ELR (cell line): ENCODE measurements at places on chromosomes 7 and 10.
A peak's percentile ranks its signal among the peaks of the same experiment; 100 is the strongest.

GRCh38 chr7:101378751-101379174 is 16.1 kb downstream of the COL26A1 start:
- no peak for DNase-seq

GRCh38 chr7:47807756-47808155 is 140.5 kb downstream of the PKD1L1 start:
- DNase-seq: no peak

DNA sequence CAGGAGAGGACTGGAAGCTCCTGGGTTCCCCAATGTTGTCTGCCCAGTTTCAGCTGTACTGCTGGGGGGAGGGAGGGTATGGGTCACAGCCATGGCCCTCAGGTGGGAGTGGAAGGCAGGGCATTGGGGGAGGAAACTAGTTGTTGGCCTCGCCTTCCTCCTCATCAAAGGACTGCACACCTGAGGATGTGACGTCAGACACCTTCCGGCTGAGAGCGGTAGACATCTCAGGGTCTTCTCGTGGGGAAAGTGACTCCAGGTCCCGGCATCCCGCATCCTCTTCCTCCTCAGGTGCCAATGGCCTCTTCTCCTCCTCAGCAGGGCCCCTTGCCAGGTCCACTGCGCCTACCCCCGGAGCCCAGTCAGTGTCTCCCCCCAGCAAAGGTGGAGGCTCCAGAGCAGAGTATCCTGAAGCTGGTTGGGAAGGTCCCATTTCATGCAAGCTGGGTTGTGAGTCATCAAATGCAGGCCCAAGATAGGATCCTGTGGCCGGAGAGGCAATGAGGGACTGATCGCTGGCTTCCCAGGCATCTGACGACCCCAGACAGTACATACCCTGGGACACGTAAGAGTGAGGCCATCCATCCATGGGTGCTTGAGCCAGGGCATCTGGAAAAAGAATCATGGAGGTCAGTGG is 6.0 kb downstream of the FAM131B start:
- no peak for DNase-seq

DNA sequence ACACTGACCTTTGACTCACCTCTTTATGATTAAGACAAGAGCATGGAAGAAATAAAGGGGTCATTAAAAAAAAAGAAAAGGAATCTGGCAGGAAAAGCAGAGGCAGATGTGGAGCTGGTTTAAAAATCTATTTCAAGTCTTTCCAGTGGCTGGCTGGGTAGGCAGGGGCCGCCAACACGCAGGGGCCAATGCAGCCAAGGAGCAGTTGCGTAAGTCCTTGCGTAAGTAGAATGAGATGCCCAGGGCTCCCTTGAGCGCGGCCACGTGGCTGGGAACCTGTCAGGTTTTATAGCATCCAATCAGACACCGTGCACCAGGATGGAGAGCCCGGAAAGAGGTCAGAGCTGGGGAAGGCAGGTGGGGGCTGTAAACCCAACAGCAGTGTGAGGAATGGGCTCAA is 123.8 kb upstream of the INSYN2A start:
- DNase-seq: no peak

GRCh38 chr7:137231167-137231566 is 112.4 kb downstream of the PTN start:
- no peak for DNase-seq

DNA sequence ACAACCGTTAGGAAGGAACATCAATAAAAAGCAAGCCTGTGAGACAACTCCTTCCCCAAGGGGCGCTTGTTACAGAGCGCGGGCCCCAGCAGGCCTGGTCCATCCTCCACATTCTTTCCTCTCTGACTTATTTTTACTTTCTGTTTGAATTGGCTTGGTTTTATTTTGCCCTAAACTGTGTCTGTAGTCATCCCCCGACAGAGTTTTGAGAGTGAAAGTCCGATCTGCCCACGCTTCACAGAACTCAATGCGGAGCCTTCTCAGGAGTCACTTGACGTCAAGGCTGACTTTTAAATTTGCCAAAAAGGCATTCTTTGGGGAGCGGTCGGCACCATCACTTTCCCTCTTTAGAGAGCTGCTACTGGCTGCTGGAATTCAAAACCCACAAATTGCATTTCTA is 150.1 kb upstream of the KLF6 start:
- DNase-seq: peak; percentile 51

- no peak for DNase-seq
Measured at GRCh38 chr7:105269397-105269796, 119.3 kb downstream of the SRPK2 start.

- no peak for DNase-seq
Measured at GRCh38 chr7:79292834-79293233, 160.6 kb downstream of the MAGI2 start.

DNA sequence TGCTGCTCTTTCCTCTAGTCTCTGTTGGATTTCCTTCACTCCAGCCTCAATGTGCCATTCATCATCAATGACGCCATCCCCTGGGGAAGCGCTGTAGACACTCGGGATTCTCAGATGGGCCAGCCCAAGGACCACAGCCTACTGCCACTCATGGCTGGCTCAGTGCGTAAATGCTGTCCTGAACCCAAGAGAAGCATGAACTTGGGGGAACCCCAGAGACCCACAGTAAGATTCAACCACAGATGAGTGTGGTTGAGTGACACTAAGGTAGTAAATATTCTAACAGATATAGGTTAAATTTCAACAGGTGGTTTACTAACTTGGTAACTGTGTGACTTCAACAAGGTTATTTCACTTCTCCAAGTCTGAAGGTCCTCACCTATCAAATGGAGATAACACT is 304.1 kb downstream of the GRM8 start:
- no peak for DNase-seq

- DNase-seq: peak; percentile 13
Measured at GRCh38 chr10:117762819-117763172, 220.2 kb downstream of the EMX2 start.

GRCh38 chr7:78020874-78021249 is 222.3 kb downstream of the PHTF2 start:
- peak; percentile 2 for DNase-seq

GRCh38 chr10:82238291-82238690 is 363.3 kb downstream of the NRG3 start:
- no peak for DNase-seq

DNA sequence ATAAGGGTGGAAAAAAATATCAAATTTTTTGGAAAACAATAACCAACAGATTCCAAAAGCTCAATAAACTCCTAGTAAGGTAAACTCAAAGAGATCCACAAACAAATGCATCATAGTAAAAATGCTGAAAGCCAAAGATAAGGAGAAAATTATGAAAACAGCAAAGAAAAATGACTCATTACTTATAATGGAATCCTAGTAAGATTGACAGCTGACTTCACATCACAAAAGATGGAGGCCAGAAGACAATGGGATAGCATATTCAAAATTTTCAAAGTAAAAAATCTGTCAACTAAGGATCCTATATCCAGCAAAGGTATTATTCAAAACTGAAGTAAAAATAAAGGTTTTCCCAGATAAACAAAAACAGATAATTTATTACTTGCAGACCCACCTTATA is 183.4 kb upstream of the VIPR2 start:
- no peak for DNase-seq

GRCh38 chr7:100444311-100445278 is 8.3 kb upstream of the PPP1R35 start:
- peak; percentile 96 for DNase-seq

DNA sequence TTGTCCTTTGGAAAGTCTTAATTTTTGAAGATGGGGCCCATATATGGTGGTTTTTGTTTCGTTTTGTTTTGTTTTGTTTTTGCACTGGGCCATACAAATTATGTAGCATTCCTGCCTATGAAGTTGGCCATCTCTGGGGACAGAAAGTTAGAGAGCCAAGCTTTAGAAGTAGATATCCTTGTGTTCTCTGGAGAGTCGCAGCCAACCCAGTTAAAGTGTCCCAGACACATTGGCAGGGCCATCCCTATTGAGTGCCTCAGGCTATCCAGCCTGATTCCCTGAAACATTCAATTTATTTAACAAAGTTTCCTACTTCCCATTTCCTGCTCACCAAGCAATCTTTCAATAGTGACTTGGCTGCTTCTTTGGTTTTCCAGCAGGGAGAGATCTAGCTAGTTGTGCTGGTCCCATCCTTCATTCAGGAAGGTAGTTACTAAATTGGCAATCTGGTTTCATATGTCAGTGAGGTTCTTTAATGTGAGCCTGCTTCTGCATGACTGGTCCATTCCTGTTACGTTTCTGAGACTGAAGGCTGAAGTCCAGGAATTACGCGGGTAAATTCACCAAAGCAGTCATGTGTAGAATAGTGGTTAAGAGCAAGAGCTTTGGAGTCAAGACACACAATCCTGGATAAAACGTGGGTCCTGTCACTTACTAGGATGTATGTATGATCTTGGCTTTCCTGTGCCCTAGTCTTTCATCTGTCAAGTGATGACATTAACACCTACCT is 49.3 kb upstream of the HBP1 start:
- DNase-seq: no peak

DNA sequence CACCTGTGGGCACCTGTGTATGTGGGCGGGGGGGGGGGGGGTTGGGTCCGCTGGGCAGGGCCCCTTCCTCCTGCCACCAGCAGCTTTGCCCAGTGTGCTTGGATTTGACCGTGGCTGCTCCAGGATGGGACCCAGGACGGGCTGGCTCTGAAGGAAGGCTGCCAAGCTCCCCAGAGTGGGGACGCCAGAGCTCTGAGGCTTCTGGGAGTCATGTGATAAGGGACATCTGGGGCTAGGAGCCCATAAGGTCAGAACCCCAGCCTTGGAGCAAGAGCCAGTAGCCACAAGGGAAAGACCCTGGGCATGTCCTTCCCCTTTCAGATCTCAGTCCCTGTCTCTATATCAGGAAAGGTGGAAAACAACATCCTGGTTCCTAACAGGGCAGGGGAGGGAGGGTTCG is 21.8 kb upstream of the AMZ1 start:
- DNase-seq: no peak

- peak; percentile 37 for DNase-seq
Measured at GRCh38 chr10:73506491-73506890, 10.7 kb upstream of the PPP3CB start.

GRCh38 chr7:140635345-140635744 is 5.3 kb downstream of the DENND2A start:
- no peak for DNase-seq

DNA sequence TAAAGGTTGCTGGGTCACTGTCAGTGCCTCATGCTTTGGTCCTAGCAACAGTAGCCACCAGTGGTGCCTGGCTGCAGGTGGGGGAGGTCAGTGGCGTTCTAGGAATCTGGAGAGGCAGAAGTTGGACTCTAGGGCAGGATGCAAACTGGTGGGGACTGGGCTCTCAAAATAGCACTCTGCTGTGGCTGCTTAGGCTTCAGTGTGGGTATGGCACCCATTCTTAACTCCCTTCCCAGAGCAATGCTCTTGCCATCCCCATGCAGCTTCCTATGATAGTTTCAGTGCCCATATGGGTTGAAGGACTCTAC is 330.8 kb downstream of the PCDH15 start:
- DNase-seq: no peak

DNA sequence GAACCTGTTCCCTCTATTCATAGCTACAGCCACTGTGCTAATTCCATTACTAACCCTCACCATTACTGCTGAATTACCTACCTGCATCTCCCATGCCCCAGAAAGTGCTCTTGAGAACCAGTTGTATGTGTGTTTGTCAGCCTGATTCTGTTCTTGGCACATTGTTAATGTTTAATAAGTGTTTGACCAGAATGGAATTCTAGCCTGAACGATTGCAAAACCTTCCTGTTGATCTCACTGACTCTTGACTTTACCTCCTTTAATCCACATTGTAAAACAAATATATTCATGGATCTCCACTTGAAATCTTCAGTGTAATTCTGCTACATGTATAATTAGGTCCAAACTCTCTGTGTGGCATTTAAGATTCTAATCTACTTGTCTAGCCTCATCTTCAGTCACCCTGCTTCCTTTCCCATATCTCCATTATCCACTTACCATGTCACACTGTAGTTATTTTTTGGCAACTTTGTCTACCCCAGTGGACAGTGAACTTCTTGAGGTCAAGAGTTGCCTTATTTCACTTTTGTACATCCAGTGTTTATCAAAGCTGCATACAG is 4.9 kb downstream of the ZNF277 start:
- DNase-seq: no peak
